Astrocyte of the spinal cord (primary cell): ENCODE measurements at places on chromosomes 1 and 21.

GRCh38 chr1:202086579-202087350, 36.0 kb upstream of the GPR37L1 start:
- no peak for DNase-seq

DNA sequence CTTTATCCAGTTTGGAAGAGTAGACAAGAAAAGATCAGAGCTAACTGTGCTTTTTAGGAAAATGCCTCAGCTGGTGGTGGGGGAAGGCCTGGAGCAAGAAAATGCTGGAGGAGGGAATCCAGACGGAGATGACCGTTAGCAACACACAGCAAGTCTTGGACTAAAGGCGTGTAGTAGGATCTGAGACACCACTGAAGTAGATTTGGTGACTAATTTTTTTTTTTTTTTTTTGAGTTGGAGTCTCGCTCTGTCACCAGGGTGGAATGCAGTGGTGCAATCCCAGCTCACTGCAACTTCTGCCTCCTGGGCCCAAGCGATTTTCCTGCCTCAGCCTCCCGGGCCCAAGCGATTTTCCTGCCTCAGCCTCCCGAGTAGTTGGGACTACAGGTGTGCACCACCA, 41.2 kb downstream of the LPAR3 start:
- peak; percentile 75 for DNase-seq

DNA sequence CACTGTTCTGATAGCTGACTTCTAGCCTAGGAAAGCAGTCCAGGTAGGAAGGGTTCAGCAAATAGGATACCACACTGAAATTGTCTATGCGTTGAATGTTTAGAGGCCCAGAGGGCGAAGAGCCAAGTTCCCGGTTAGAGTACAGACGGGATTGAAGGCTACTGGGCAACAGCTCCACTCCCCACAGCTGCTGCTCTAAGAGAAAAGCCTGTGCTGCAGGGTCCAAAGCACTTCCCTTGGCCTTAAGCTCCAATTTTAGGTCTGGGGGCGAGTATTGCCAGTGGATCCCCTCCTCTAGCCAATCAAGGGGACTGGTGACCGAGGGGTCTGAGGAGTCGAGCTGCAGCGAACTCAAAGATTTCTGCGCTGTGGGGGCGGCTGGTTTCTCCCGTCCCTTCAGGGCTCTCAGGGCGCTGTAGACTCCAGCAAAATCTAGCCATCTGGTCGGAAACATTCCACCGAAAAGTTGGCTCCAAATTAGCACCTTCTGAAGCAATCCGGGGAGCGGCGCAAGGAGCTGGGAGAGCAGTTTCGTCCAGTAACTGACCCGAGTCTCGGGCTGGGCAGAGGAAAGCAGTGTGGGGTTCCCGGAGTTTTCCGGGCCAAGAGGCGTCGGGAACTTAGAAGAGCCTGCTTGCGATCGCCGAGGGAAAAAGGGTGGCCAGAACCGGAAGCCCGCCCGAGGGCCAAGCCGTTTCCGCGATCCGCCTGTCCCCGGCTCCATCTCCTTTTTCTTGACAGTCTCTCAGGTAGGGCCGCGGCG, 748 bp downstream of the PPP1R15B start:
- DNase-seq = peak; percentile 58

DNA sequence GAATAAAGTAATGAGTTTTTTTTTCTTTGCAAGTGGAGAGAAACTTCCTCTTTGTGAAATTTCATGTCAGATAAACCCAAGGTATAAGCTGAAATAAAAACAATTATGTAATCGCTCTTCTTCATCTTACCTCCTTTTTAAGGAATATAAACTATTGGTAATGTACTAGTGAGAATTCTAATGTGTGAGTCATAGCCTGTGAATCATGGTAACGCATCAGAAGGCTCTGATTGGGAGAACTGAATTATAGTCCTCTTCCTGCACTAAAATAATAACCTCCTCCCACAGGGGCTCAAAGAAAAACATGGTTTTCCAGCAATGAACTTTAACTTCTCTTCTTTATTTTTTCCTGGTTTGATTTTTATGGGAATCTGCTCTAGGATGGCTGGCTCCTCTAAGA, 57.1 kb upstream of the COX20 start:
- peak; percentile 87 for DNase-seq

DNA sequence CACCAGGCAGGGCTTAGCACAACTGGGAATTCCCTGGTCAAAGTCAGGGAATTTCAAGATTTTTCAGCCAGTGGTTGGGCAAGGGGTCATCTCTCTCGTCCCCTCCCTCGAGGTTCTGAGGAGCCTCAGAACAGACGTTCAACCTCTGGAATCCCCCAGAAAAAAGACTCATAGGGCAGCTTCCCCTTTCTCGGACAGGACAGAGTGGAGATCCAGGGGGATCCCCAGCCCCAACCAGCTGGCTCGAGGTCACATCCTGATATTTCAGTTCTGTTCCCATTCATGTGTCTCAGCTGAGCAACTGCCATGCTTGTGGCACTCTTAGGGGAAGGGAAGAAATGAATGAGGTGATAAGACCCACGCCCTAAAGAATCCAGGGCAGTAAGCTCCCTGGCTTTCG, 4.9 kb upstream of the LAD1 start:
- no peak for DNase-seq

GRCh38 chr21:34698270-34699015, 29.6 kb downstream of the CLIC6 start:
- no peak for DNase-seq

- no peak for DNase-seq
These were observed 72.4 kb downstream of the AJAP1 start for GRCh38 chr1:4726620-4727341.

GRCh38 chr1:35364741-35365140, 96.2 kb downstream of the ZMYM4 start:
- no peak for DNase-seq

DNA sequence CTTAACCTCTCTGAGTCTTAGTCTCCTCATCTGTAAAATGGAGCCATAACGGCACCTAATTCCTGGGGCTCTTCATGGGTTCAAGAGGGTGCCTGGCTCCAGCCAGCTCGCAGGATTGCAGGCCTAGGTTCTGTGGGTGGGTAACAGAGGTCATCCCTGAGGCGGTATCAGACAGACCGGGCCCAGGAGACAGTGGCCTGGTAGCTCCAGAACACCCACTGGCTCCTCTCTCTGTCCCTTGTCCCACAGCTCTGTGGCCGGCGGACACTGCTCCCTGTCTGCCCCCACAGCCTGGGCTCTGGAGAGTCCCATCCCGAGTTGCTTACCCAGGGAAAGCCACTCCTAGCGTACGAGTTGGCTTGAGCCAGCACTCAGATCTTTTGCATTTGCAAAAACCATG, 150.3 kb downstream of the PEX14 start:
- DNase-seq = no peak

DNA sequence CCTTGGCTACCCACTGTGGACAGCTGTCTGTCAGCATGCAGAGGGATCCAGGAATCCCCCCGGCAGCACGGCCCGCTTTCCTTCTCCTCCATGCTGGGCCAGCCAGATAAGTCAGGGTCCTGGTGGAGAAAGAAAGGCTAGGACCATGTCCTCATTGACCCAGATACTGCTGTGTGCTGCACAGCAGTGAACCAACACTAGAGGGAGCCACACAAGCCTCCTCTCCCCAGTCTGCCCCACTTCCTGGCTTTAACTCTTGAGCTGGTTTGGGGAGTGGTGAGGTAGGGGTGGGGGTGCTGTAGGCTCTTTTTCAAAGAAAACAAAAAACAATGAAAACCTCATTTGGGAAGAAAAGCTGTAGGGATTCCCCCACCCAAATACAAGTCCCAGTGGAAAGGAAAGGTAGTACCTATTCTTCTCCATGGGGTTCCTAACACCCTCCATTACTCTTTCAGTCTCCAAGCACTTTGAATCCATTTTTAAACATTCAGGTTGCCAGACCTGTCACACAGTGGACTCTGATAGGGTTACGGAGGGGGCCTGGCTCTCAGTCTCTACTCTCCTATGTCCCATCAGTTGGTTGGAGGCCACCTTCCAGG, 84.9 kb upstream of the CD1D start:
- no peak for DNase-seq

DNA sequence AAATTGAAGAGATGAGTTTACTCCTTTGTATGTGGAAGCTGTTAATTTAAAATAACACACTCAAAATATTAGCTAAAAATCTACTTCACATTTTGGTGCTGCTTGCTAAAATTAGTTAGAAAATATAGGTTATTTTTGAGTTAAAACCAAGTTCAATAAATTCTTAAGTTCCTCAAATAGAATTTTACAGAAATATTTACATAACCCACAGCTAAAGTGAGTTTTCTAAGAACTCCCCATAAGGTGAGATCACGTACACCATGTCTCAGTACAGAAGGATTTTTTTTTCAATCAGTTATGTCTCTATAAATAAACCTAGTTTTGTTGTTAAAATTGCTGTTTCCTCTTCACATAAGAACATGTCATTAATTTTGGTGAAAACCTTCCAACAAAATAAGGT, 108.0 kb downstream of the SDCCAG8 start:
- DNase-seq = no peak

DNA sequence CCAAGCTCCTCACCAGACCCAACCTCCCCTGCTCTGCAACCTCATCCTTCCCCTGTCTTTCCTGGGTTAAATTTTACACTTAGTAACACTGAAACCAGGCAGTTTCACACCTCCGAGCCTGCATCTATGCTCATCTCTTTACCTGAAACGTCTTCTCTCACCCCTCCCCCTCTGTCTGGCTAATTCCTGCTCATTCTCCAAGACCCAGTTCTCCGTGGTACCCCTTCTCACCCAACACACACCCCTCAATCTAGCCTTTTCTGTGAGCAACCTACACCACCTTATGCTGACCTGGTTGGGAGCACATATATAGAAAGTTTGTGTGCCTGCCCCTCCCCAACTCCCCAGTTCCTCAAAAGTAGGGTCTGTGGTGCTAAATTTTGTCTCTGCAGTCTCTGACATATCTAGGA, 3.7 kb upstream of the KIAA1614 start:
- no peak for DNase-seq

GRCh38 chr1:5651964-5652821, 340.0 kb downstream of the NPHP4 start:
- DNase-seq = no peak

GRCh38 chr1:40673452-40673851, 8.0 kb upstream of the RIMS3 start:
- no peak for DNase-seq

GRCh38 chr1:206723805-206724472, 39.2 kb downstream of the MAPKAPK2 start:
- peak; percentile 87 for DNase-seq

GRCh38 chr1:70633004-70633403, 221.9 kb downstream of the CTH start:
- no peak for DNase-seq

GRCh38 chr1:2609319-2610035, 22.9 kb downstream of the PRXL2B start:
- DNase-seq = no peak

GRCh38 chr1:72283022-72283306, 625 bp upstream of the NEGR1 start:
- no peak for DNase-seq

- DNase-seq = peak; percentile 15
These were observed 10.5 kb downstream of the NCMAP start for GRCh38 chr1:24566236-24566867.

DNA sequence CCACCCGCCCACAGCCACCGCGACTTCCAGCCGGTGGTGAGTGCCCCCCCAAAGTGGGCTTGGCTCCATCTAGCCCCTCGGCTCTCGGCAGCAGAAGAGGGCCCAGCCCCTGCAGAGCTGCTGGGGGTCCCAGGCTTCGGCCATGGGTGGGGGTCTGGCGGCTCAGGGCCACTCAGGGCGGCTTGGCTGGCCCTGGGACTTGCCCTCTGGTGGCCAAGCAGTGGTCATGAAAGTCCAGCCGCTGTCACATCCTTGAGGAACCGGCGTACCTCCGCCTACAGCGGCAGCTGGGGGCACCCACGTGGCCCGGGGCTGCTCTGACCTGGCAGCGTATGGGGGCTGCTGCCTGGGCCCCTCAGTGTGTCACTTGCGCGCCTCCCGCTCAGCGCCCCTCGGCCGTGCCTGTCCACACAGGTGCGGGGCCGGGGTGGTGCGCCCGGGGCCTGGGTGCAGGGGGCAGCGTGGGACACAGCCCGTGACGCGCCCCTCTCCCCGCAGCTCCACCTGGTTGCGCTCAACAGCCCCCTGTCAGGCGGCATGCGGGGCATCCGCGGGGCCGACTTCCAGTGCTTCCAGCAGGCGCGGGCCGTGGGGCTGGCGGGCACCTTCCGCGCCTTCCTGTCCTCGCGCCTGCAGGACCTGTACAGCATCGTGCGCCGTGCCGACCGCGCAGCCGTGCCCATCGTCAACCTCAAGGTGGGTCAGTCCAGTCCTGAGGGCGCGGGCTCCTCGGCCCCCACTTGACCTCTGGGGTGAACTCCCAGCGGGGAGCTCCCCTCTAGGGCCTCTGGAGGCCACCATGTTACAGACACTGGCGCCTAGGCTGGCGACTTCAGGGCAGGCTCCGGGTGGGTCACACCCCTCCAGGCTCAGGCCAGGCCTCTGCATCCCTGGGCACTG, 32.4 kb downstream of the SLC19A1 start:
- no peak for DNase-seq

DNA sequence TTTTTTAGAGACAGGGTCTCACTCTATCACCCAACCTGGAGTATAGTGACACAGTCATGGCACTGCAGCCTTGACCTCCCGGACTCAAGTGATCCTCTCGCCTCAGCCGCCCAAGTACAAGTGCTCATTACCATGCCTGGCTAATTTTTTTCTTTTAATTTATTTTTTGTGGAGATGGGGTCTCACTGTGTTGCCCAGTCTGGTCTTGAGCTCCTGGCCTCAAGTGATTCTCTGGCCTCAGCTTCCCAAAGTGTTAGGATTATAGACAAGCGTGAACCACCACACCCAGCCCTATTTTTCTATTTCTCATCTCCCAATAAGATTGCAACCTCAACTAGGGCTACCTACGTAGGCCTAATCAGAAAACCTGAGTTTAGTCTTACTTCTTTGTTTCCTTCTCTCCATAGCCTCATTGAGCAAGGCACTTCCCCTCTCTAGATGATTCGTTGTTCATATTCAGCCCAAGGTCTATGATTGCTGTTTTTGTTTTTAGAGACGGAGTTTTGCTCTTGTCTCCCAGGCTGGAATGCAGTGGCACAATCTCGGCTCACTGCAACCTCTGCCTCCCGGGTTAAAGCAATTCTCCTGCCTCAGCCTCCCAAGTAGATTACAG, 1.1 kb upstream of the KPNA6 start:
- no peak for DNase-seq

DNA sequence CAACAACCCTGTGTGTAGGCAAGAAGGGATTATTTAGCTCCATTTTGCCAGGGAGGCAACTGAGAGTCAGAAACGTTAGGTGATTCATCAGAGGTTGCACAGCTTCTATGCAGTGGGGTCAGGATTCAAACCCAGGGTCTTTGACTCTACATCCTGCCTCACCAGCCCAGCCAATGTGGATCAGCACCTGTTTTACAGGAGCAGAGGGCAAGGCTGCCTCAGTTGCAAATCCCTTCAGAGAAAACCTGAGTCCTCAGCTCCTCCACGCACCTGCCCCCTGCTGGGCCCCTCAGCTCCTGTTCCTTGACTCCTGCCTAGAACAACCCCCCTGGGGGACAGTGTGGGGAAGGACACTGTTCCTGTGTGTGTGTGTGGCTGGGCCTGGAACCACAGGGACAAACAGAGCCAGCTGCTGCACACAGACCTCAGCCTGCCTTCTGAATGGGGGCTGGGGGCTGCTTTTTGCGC, 61.6 kb downstream of the LRRN2 start:
- no peak for DNase-seq
